ENCODE measurements at places on chromosomes 5 and 9.

- DNase-seq, result no peak
These were observed 5.2 kb downstream of the GNAQ start for GRCh38 chr9:78026416-78026815.

DNA sequence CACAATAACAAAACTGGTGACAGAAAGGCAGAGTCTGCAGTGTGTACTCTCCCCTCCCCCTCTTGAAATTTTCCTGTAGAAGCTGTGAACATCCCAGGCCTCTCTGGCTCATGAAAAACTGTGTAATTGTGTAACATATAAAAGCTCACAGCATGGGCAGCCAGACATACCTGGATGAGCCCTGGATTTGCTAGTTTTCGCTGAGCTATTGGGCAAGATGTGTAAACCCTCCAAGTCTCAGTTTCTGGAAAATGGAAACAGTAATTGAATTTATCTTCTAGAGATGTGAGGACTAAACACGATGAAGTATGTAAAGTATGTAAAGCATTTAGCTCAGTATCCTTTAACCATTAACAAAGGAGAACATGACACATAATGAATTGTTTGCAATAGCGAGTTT, 143.2 kb upstream of the ANKH start:
- no peak for DNase-seq

DNA sequence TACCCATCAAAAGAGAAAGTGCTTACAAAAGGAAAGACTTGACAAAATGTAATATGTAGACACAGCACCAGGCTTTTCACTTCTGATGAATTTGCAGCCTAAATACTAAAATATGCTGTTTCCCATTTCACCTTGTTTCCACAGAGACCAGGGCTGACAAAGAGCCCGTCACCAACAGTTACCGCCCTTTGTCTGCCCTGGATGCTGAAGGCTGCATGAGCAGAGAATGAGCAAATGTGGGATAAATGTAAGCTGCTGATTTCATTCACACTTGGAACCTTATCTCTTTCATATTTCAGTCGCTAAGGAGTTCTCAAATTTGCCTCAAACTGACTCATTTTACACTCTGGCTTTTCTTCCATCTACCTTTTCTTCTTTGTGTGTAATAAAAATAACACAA, 213.9 kb downstream of the TMEM167A start:
- no peak for DNase-seq

GRCh38 chr9:1048811-1049210, 1.3 kb upstream of the DMRT2 start:
- DNase-seq, result no peak

GRCh38 chr9:2601785-2602378, 19.7 kb upstream of the VLDLR start:
- no peak for DNase-seq

Data from HS-27A (cell line).